NCI-H1105 treated with DMSO at 0.1 percent for 48 hours (cell line): ENCODE measurements at places on chromosomes 13 and 19.
A peak's percentile ranks its signal among the peaks of the same experiment; 100 is the strongest.

- no peak for DNase-seq
These were observed 49.5 kb downstream of the RFX2 start for GRCh38 chr19:6060600-6061375.

- DNase-seq: peak; percentile 20
These were observed 58.7 kb downstream of the DPY19L3 start for GRCh38 chr19:32464279-32464678.

- DNase-seq: no peak
These were observed 1722.7 kb downstream of the SLITRK5 start for GRCh38 chr13:89393758-89394304.

GRCh38 chr19:8045872-8046568 is 6.5 kb upstream of the CCL25 start:
- DNase-seq: no peak

DNA sequence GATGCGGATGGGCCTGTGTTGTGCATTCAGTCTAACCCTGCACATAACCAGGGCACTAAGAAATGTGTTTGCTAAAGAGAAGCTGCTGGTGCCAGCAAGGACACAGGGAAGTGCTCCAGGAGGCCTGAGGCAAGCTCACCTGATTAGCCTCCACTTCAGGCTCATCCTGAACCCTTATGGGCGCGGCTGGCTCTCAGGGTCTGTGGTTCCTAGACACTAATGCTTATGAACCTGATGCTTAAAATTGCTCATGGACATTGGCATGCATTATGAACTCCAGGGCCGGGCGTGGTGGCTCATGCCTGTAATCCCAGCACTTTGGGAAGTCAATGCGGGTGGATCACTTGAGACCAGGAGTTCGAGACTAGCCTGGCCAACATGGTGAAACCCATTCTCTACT is 34.3 kb downstream of the SERP2 start:
- DNase-seq: no peak

DNA sequence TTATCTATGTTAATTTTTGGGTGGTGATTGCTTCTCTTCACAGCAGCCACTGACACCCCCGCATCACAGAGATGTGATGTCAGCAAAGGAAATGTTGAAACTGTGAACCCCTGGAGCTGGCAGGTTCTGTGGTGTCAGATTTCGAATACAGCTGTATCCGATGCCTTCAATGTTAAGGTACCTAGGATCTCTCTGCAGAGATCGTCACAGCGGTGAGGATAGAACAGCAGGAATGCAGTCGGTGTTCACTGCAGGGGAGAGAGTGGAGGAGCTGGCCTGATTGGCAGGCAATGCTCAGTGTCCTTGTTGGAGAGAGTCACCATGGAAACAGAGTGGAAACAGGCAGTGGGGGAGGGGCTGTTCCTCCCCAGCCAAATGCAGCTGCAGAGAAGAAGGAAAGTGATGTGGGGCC is 79.5 kb upstream of the ZNF835 start:
- DNase-seq: peak; percentile 43

DNA sequence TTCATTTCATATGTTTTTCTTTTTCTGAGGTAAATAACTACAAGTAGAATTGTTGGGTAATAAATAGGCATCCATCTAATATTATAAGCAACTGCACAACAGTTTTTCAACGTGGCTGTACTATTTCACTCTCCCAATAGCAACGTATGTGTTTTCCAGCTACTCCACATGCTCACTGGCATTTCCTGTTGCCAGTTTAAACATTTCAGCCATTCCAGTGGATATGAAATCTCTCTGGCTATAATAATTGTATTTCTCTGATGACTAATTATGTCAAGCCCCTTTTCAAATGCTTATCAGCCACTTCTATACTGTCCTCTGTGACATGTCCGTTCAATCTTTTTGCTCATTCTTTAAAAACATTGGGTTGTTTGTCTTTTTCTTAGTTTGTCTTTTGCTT is 26.8 kb upstream of the ALOX5AP start:
- DNase-seq: no peak
